ENCODE measurements at places on chromosomes 16 and 17.

DNA sequence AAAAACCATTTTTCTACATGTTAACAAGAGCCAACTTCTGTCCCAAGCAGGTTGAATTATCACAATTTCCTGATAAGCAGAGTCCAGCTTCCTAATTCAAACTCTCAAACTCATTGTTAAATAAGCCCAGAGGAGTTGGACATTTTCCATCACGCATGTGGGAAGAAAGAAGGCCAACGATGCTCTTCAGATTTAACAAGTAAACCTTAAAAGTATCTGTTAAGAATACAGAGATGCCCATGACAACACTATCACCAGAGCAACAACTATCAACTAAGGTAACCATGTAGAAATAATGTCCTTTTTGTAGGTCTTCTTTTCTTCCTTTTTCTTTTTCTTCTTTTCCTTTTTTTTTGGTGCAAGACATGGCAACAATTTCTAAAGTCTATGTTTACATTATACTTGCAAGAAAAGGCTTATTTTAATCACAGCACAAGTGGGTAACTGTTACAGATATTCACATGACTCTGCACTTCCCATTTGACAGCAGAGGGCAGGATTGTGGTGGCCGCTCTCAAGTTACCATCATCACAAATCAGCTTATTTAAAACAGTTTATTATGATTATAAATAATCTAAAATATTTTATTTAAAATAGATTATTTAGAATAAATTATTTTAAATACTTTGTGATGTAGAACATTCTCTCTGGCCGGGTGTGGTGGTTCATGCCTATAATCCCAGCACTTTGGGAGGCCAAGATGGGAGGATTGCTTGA, 35.7 kb upstream of the DHRS7B start:
- no peak for DNase-seq

DNA sequence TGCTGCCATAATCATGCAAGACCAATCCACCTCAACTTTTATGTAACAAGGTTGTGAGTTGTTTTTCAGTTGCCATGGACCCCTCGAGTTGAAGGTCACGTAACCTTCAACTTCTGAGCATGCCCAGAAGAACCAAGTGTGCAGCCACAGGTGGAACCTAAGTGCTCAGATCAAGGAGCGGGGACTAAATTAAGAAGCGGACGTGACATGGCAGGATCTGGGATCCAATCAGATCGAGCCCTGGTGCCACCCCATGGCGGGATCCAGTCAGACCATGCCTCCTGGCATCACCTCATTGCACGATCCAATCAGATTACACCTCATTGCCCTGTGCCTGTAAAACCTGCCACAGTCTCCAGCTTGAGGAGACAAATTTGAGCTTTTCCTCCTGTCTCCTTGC, 204.5 kb upstream of the CDH5 start:
- peak; percentile 12 for DNase-seq

GRCh38 chr17:61395983-61396585, 3.6 kb upstream of the TBX2 start:
- DNase-seq = no peak

DNA sequence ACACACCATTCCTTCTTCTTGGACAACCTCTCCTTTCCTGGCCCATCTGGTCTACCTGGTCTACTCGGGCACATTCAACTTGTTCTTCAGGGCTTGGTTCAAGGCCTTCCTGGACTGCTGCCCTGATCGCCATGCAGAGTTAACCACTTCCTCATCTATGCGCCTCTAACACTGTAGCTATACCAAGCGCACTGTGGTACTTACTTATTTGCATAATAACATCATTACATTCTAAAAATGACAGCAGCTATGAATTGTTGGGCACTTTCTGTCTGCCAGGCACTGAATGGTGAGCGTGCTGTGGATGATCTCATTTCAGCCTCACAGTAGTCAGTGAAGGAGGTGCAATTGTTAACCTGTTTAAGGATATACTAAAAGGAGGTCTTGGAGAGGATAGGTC, 66.9 kb upstream of the SDK2 start:
- no peak for DNase-seq

DNA sequence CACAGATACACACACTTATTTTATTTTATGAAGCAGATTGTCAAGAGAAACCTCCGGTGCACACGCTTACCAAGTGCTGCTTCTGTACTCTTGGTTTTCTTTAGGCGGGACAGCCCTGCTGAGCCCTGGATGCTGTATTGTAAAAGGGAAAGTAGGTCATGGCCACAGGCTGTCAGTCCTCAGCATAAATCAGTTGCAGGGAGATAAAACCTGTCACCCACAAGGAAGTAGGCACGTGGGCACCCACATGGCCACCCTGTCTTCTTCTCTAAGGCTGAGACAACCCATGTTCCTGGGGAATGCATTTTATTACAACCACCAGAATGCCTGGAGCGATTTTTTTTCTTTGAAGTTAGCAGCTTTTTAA, 59.3 kb downstream of the ASIC2 start:
- DNase-seq = no peak

DNA sequence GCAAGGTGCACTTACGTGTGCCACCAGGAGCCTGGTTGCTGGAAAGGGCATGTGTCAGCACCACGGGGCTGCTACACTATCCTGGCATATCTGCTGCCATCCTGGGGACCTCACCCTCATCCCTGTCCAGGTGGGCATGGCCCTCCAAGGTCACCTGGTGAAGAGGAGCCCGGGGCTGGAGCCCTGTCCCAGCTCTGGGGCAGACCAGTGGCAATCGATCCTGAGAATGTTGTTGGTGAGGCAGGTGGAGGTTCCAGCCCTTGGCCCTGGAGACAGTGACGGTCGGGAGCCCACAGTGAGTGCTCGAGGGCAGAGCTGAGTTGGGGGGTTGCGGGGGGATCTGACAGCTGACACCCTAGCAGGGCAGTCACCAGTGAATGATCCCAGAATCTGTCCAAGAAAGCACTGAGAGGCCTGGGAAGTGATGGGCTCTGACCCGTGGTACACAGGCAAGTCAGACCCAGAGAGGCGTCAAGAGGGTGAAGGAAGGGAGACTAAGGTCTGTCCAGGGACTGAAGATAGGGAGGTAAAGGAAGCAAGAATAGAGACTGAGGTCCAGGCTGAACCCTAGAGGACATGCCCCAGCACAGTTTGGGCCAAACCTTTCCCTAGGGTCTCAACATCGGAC, 17.6 kb downstream of the POLR3K start:
- DNase-seq = no peak

- no peak for DNase-seq
These were observed 460.2 kb upstream of the C16orf82 start for GRCh38 chr16:26606381-26607150.

- DNase-seq = peak; percentile 11
These were observed 1.1 kb upstream of the CYLD start for GRCh38 chr16:50740736-50741135.
